ENCODE measurements at places on chromosomes 2 and 18.

DNA sequence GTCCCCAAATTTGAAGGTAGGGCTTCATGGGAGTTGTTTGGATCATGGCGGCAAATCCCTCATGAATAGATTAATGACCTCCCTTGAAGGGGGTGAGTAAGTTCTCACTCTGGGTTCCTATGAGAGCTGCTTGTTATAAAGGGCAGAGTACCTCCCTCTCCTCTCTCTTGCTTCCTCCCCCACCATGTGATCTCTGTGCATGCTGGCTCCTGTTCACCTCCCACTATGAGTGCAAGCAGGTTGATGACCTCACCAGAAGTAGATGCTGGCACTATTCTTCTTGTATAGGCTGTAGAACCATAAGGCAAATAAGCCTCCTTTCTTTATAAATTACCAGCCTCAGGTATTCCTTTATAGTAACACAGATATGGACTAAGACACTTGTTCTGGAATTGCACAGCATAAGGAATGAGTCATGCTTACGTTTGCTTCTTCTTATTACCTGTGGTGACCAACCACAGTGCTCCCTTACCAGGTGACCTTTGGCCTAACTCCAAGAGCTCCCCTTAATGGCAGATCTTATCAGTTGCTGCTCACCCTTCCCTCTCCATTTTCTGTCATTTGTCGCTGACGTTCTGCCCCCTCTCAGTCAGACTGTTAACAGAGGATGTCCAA, 559.5 kb upstream of the GCFC2 start:
- DNase-seq, result no peak

DNA sequence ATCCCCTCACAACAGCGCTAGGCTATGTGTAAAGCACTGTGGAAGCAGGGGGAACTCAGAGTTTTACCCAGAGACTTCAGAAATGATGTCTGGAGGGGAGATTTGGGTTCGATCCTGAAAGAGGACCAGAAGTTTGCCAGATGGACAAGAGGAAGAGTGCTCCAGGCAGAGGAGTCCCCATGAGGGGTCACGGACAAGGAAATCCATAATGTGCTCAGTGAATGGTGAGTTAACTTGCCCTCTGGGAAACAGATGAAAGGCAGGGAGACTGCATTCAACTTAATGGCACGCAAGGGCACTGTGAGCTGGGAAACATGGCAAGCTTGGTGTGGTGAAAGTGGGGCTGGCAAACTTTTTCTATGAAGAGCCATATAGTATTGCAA, 6.0 kb upstream of the ASAP2 start:
- DNase-seq, result no peak

DNA sequence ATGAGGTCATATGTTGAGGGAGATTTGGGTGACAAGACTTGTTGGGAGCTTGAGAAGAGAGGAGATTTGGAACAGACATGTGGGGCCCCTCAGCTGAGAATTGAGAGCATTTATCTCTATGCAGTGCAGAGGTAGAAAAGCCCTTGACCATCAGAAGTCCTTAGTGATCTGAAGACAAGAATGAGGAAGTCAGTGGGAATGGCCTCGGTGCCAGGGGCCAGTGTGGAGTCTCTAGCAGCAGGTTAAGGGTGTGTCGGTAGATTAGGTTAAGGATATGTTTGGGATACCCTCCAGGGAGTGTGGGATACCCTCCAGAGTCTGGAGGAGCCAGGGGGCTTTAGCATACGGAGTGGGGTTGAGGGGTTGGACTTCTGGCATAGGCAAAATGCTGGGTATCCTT, 41.6 kb downstream of the FBXO48 start:
- no peak for DNase-seq

- no peak for DNase-seq
Observed at GRCh38 chr18:24456549-24456948, 3.9 kb upstream of the HRH4 start.

DNA sequence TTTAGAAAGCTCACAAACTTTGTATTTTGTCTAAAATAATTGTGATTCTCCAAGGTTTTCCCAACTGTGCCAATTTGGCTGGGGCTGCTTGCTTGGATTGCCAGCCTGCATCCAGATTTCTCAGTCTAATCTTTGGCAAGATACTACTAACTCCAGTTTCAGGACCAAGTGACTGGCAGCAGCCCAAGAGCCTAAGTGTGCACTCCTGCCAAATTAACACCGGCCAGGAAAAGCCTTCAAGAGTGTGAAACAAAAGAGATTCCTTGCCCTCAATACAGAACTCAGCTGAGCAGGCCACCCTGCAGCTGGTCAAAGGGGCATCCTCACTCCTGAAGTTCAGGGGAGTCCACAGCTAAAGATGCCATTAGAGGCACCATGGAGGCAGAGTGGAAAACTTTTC, 589.0 kb upstream of the ACVR2A start:
- no peak for DNase-seq

DNA sequence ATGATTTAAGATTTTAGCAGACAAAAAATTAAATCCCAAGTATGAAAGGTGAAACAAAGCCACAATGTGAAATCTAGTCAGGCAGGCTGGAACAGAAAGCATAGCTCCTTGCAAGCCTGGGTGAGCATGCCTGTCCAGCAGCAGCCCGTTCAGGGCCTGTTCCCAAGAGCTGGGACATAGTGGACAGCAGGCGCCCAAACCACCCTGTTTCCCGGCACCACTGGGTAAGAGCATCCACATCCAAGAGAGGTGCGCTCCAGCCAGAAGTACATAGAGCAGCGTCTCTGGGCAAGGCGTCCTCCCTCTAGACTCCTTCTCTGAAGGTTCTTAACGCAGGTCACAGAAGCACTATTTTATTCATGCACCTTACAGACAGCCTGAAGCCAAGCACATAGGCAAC, 80.8 kb downstream of the DNER start:
- DNase-seq, result no peak

GRCh38 chr2:148483665-148484064, 160.9 kb upstream of the EPC2 start:
- DNase-seq, result no peak

- no peak for DNase-seq
Observed at GRCh38 chr2:128769457-128770142, 450.9 kb upstream of the HS6ST1 start.

GRCh38 chr2:55228226-55228563, 3.9 kb downstream of the CLHC1 start:
- DNase-seq, result no peak

GRCh38 chr2:219228041-219228910, 1.2 kb downstream of the ATG9A start:
- no peak for DNase-seq

GRCh38 chr2:99659874-99660273, 170.1 kb upstream of the REV1 start:
- DNase-seq, result no peak

DNA sequence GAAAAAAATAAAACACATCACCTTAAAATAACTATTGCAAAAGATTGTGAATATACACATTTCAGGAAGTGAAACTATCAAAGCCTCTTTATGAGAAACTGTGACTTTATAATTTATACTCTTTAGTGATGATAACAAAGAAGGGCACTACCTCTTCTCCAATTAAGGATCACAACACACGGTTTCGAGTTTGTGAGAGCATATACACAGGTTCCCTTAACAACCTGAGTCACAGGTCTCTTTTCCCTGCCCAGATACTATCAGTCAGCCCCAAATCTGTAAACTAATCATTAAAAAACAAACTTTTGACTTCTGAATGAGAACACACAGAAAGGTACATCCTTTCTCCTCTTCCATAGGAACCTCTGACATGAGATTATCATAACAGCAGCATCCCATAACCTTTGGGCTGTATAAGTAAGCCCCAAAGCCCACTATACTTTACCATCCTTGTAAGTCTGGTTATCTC, 44.9 kb downstream of the PTPN2 start:
- no peak for DNase-seq

- no peak for DNase-seq
Observed at GRCh38 chr18:64110692-64111480, 38.0 kb downstream of the LINC00305 start.

- no peak for DNase-seq
Observed at GRCh38 chr18:52442686-52443085, 102.7 kb downstream of the DCC start.

GRCh38 chr2:148745151-148745851, 100.8 kb downstream of the EPC2 start:
- DNase-seq, result no peak

GRCh38 chr2:58769111-58769863, 528.2 kb upstream of the FANCL start:
- DNase-seq, result no peak

DNA sequence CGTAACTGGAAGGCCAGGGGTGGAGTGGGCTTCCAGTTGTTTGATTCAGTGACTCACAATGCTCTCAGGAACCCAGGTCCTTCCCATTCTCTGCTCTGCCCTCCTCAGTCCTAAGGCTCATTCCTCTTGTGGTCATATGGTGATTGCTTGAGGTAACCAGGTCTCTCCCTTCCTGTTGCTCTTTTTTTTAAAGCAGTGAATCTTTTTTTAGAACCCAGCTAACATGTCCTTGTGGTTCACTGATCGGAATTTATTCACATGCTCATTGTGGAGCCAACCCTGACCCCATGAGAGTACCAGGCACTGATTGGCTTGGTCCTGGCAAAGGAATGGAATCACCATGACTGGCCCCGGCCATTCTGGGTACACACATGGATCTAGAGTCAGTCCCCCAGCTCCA, 7.4 kb downstream of the THNSL2 start:
- DNase-seq, result no peak

GRCh38 chr2:191145769-191146471, 4.9 kb downstream of the STAT4 start:
- DNase-seq, result no peak

GRCh38 chr2:15049096-15049993, 416.8 kb downstream of the LRATD1 start:
- DNase-seq, result no peak

DNA sequence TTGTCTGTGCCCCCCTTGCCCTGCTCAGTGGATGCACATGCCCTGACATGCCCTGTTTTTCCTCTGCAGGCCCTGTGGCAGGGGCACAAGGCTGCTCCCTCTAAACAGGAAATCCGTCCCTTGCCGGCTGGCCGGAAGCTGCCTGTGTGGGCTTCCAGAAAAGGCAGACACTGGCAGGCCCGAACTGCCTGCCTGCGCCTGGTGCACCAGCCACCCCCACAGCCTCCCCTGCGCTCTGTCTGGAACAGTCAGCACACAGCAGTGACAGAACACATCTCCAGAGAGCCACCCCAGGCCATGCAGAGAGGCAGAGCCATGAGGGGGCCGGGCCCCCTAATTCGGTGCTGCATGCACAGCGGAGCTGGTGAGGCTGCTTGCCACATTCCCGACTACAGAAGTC, 33.5 kb downstream of the LOXHD1 start:
- no peak for DNase-seq

- no peak for DNase-seq
Observed at GRCh38 chr2:48428449-48428848, 101.5 kb upstream of the STON1 start.

DNA sequence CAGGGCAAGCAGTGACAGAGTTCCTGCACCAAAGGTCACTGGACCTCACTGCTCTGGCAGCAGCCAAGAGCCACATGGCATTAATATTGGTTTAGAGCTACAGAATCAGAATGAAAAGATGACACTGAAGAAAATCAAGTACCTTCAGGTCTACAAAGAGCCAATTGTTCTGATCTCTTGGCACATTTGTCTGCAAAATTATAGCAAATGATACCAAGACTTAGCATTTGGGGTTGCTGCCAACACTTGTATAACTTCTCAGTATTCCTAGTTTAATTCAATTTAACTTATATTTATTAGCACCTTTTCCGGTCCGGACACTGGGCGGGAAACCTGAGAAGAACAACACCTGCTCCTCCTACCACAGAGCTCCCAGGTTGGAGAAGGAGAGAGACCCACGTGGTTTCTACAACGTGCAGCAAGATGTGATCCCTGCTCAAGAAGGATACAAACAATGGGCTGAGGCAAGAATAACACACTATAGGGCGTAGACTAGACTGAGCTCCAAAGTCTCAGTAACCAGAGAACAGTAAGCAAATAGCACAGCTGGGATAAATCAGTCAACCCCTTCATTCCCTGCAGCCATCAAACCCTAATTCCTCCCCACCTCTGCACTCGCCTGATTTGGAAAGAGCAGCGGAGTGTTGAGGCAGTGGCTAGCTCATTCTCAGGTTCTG, 2.4 kb downstream of the LRRC30 start:
- DNase-seq, result no peak

GRCh38 chr18:59646228-59646962, 50.8 kb downstream of the CCBE1 start:
- no peak for DNase-seq

DNA sequence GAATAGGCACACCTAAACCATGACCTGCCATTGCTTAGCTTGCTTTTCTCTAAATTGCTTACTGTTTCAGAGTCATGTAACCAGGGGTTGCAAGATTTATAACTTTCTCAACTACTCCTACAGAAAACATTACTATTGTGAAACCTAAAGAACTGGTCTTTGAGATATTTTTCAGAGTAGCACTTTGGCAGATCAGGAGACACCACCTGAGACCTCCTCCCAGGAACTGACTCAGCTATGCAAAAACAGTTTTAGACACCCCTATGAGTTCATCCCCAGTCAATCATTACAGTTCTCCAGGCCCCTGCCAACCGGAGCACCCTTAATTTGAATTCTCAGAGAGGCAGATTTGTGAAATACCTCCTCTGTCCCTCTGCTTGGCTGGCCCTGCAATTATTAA, 80.3 kb downstream of the MBOAT2 start:
- no peak for DNase-seq

- DNase-seq, result no peak
Observed at GRCh38 chr18:24964216-24964615, 387.8 kb downstream of the ZNF521 start.

DNA sequence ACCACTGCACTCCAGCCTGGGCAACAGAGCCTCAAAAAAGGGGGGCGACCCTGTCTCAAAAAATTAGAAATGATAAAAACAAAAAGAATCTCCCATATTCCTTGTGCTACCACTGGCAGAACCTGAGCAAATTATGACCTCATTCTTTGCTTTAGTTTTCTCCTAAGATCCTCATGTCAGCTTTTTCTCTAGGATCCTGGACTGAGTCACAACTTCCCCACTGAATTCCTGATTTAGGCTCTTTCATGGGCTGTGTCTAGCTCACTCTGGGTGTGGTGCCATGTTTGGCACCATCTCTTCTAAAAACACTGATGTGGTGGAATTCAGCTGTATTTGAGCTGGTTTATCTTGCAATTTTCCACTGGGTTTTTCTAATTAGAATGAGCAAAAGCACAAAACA, 37.1 kb downstream of the EXOC6B start:
- DNase-seq, result no peak

GRCh38 chr2:176653479-176654443, 384.5 kb downstream of the MTX2 start:
- no peak for DNase-seq

DNA sequence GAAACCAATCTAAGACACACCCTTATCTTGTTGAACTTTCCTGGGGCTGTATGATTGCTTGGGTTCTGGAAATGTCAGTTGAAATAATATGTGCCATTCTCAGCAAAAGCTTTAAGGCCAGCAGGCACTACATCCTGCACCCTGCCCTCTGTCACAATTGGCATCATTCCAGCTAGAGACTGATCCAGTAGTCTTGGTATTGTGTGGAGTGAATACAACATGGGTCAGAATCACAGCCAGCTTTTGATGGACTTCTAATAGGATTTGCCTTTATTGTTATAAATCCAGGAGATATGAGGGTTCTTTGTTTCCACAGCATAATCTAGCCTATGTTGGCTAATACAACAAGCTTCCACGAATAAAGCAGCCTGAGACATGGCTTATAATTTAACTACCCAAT, 617.0 kb upstream of the CDH2 start:
- no peak for DNase-seq

All from stimulated activated CD4-positive, alpha-beta T cell treated with anti-CD3 and anti-CD28 coated beads, Interleukin-15, amount 100 ng/mL, for 1 hour (primary cell).